A172 (cell line): ENCODE measurements at places on chromosomes 12 and 14.
A peak's percentile ranks its signal among the peaks of the same experiment; 100 is the strongest.

GRCh38 chr12:89389755-89390661 is 37.7 kb upstream of the DUSP6 start:
- no peak for DNase-seq

- DNase-seq, result no peak
Measured at GRCh38 chr14:61586544-61587055, 108.7 kb upstream of the HIF1A start.

DNA sequence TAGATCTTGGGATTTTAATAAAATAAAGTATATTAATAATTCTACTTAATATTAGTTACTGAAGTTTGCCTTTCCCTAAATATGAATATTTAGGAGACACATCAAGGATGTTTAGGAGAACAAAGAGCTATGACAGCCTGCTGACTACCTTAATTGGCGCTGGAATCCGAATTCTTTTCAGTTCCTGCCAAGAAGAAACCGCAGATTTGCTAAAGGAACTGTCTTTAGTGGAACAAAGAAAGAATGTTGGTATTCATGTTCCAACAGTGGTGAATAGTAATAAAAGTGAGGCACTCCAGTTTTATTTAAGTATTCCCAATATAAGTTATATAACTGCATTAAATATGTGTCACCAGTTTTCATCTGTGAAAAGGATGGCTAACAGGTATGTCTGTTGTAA is 54.5 kb downstream of the MIS18BP1 start:
- peak; percentile 57 for DNase-seq

DNA sequence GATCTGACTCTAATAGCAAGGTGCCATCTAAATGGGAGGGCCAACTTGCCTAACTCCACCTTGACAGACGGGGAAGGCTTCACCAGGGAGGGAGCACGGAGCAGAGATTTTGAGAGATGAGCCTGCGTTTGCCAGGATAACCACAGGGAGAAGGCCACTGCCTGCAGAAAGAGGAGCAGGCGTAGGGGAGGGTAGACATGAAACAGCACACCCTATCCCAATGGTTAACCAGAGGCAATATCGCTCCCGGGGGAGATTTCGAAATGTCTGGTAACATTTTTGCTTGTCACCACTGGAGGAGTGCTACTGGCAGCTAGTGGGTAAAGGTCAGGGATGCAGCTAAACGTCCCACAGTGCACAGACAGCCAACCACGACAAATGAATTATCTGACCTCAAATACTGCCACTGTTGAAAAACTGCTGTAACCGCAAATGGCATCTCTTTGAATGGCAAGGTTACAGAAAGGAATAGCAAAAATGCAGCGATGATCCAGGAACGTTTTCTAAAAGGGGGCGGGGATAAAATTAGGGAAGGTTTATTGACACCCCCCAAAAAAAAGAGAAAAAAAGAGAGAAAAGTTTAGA is 126.0 kb upstream of the ATF7IP start:
- peak; percentile 46 for DNase-seq

DNA sequence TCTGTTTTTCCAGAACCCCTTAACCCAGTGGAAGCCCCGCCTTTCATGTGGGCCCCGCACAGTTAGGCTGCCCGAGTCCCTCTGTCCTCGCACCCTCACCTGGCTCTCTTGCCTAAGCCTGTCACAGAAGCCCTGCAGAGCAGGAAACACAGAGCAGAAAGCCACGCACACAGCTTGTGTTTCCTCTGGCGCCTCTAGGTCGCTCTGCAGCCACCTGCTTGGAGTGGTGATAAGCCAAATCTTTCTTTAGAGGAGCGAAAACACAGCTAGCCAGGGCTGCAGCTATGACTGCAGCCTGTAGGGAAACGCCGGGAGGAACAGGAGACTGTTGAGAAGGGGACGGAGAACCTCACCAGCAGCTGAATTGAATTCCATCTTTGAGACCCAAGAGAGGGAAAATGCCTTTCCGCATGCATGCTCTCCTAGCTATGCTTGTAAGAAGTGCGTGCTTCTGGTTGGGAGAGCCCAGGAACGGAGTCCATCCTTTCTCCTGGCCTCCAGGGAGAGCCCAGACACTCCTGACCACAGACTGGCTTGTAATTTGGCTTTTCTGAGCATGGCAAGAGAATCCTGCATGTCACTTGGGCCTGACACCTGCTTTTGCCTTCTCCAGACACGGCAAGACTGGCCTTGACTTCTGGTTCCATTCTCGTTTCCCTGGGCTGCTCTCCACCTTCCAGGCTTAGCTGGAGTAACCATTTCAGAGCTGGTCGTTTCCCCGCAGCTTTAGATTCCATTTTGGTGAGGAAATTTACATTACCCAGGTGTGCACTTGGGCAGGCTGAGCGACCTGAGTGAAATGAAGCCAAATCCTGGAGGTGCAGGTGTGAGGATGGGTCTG is 301.6 kb downstream of the CACNA1C start:
- DNase-seq, result no peak

GRCh38 chr14:51335531-51335930 is 95.5 kb downstream of the TMX1 start:
- no peak for DNase-seq

DNA sequence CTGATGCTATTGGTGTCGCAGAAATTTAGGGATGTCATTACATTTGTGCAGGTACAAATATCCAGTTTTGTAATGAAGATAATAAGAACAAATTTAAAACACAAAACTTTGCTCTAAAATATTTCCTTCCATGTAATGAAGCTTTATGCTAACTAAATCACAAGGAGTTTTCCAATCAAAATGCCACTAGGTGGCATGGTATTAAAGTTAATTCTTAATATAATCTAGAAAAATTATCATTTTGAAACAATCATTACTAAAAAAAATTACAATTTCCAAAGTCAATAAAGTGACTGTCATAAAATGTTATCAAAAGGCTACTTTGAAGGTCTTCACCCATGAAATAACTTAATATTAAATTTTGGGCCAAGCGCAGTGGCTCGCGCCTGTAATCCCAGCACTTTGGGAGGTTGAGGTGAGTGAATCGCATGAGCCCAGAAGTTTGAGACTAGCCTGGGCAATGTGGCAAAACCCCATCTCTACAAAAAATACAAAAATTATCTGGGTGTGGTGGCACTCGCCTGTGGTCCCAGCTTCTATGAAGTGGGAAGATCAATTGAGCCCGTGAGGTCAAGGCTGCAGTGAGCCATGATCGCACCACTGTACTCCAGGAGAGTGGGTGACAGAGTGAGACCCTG is 77.4 kb downstream of the KIF21A start:
- no peak for DNase-seq

GRCh38 chr12:58026426-58026825 is 85.1 kb downstream of the ATP23 start:
- no peak for DNase-seq

DNA sequence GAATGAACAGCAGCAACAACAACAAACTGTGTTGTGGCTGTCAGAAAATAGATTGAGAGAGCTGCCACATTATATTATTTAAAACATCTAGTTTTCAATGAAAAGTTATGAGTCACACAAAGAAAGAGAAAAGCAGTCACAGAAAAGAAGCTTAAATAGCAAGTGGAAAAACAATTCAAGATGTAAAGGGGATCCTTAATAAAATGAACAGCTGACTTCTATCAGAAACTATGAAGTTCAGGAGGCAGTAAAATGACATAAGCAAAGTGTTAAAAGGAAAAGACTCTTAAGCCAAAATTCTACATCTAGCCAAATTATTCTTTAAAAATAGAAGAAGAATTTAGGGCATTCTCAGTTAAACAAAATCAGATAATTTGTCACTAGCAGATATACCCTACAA is 5.6 kb downstream of the CLEC14A start:
- no peak for DNase-seq

DNA sequence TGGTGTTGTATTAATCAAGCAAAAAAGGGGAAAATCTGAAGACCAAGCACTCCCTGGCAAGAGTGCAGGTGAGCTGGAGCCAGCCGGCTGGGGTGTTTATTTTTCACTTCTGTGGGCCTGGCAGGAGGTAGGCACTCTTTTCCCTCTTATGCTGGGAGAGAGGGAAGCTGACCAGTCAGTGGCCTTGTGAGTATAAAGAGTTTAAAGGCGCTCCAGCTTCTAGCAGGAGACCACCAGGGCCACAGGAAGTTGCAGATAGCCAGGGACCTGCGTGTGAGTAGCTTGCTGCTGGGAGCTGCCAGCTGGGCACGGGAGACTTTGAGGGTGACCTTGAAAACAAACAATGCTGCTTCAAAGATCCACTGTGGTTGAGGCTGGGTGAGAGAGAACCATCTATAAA is 217.4 kb upstream of the PWP1 start:
- no peak for DNase-seq

DNA sequence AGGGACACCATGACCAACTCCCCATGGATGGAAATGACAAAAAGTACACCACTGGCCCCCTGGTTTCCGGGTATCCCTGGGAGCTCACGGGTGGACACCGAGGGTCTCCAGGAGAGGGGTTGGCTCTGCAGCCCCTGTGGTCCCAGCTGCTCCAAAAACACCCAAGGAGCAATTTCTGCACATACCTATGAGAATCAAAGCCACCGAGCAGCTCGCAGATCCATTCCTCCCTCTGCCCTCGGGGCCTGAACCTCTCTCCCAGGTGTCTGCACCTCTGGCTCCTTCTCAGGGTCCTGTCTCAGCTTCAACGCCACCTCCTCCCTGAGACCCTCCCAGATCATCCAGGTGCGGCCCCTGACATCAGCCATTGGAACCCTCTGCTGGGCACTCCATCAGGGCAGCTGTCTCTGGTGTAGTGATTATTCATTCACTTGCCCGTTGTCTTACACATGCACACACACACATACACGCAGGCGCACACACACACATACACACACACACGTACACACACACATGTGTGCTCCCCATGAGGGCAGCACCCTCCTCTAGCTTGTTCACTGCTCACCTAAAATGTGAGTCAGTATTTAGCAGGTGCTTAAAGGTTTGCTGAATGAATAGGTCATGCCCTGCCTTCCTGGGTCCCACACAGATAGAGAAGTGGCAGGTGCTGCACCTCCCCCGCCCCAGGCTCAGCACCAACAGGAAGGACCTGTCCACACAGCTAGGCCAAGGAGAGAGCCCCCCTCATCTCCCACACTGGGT is 5.9 kb downstream of the RIMBP2 start:
- DNase-seq, result no peak

DNA sequence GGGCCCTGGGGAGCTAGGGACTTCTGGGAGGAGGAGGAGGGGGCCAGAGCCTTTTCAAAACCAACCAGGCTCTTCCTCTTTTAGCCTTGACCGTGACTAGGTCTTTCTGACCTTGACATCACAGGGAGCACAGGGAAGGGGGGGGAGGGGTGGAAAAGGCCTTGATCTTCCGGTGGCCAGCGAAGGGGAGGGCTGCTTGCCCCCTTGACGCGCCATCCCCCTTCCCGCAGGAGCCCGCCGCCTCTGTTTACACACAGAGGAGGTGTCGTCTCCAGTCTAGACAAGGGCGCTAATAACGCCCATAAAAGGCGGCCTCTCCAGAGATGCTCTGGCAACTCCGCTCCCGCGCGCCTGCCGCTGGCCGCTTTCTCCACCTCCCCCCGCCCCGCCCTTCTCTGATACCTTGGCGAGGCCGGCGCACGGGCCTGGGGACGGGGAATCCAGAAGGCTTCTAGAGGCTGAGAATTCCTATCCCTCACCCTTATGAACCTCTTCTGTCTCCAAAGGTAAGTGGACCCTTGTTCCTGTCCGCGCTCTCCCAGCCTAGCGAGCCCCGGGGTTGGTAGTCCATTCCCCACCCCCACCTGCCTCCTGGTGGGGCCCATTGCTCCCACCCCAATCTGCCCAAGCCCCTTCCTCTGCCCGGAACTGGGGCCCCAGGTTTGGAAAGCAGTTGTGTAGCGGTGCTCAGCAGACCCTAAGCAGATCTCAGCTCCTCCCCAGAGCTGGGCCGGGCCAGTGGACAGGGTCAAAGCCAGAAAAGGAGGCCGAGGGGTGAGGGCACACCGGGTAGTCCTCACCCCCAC is 4.9 kb upstream of the HOXC12 start:
- no peak for DNase-seq
